ENCODE measurements at places on chromosomes 5 and 9.

GRCh38 chr9:5326893-5327548, 12.7 kb downstream of the RLN1 start:
- no peak for DNase-seq

GRCh38 chr9:89505911-89506310, 8.0 kb upstream of the SEMA4D start:
- no peak for DNase-seq

- no peak for DNase-seq
Measured at GRCh38 chr9:119639287-119639955, 270.2 kb upstream of the BRINP1 start.

GRCh38 chr9:116059466-116059865, 94.1 kb upstream of the PAPPA start:
- DNase-seq: no peak

GRCh38 chr5:113038714-113039113, 62.1 kb downstream of the DCP2 start:
- no peak for DNase-seq

DNA sequence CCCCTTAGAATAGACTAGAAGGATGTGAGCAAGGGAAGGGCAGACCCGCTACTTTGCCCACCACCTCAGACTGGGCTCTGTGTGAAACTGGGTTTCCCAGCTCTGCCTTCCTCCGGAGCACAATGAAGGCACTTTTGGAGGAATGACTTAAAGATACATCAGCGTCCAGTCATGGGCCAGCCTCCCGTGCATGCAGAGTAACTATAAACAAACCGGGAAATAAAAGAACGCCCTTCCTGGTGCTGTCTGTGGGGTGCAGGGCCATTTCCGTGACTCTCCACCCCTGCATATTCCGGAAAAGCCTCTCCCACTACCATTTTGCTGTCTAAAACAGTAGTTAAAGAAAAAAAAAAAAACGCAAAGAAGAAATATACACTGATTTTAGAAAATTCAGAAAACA, 165.9 kb upstream of the IRX4 start:
- no peak for DNase-seq

DNA sequence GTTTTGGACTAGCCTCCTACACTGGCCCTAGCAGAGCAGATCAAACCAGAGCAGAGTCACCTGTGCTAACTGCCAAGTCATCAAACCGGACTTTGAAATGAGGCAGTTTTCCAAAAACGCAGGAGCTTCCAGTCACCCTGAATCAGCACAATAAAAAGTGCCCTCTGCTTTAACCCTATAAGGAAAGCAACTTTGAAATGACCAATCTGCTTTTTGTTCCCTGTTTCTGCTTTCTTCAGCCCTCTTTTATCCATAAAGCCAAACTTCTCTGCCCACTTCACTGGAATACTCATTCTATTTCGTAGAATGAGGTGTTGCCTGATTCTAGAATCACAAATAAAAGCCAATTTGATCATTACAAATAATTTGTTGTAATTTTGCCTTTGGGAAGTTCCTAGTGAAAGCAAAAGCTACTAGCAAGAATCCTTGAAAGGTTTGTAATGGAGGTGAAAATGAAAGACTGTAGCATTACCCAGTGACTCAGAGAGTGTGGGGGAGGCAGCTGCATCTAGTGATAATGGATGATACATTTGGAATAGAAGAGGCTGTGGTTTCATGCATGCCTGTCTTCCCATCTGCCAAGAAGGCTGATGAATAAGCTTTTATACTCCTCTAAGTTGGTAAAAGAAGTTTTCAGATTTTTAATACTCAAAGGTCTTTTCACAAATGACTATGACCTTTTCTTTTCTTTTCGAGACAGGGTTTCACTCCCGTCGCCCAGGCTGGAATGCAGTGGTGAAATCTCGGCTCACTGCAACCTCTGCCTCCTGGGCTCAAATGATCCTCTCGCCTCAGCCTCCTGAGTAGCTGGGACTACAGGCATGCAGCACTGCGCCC, 14.9 kb downstream of the SPAAR start:
- DNase-seq: no peak

DNA sequence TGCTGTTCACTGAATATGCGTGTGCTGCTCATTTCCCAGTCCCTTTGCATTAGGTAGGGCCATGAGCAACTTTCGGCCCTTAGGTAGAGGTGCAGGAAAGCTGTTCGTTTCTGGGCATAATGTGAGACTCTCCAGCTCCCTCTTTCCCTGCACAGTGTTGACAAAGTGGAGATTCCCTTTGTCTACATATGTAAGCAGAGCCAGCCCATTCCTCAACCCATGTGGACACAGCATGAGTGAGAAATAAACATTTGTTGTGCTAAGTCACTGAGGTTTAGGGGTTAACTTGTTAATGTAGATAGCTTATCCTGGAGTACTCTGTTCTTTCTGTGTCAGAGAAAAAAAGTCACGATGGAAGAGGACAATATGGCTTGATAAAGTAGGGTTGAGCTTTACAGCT, 343.8 kb downstream of the PSAT1 start:
- DNase-seq: no peak

DNA sequence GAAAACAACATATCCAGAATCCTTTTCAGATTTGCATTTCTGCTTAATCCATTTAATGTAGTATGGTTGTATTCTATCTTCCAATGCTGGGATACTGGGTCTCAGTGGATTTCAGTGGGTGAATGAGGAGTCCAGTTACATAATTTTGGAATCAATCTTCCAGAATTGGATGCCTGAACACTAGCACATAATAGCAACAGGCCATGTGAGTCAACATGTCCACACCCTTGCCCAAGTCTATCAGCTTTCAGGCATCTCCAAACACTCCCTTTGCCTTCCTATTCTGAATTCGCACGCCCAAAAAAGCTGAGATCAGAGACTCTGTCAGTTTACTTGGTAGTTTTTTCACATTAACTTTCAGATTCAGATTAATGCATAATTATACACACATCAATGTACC, 202.6 kb downstream of the TSSK1B start:
- DNase-seq: no peak
